Coronary artery (tissue), 2 donors: ENCODE measurements at places on chromosomes 13 and 19.

DNA sequence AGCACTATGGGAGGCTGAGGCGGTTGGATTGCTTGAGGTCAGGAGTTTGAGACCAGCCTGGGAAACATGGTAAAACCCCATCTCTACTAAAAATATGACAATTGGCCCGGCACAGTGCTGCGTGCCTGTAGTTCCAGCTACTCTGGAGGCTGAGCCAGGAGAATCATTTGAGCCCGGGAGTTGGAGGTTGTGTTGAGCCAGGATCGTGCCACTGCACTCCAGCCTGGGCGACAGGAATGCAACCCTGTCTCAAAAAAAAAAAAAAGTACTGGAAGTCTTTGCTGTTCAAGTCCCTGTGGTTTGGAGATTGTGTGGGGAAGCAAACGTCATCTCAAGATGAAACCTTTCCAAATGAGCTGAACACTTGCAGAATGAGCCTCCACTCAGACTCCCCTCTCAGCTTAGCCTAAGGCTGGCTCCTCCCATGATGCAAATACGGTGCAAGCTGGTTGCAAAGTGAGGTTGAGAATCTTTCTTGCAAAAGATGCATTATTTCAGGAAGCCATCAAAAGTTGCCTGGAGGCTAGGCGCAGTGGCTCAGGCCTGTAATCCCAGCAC, 46.2 kb downstream of the MYO9B start:
- DNase-seq, result no peak

GRCh38 chr19:32682317-32682716, 6.7 kb downstream of the RGS9BP start:
- DNase-seq, result no peak

- no peak for DNase-seq
These were observed 19.1 kb upstream of the ZNF835 start for GRCh38 chr19:56690670-56691069.

DNA sequence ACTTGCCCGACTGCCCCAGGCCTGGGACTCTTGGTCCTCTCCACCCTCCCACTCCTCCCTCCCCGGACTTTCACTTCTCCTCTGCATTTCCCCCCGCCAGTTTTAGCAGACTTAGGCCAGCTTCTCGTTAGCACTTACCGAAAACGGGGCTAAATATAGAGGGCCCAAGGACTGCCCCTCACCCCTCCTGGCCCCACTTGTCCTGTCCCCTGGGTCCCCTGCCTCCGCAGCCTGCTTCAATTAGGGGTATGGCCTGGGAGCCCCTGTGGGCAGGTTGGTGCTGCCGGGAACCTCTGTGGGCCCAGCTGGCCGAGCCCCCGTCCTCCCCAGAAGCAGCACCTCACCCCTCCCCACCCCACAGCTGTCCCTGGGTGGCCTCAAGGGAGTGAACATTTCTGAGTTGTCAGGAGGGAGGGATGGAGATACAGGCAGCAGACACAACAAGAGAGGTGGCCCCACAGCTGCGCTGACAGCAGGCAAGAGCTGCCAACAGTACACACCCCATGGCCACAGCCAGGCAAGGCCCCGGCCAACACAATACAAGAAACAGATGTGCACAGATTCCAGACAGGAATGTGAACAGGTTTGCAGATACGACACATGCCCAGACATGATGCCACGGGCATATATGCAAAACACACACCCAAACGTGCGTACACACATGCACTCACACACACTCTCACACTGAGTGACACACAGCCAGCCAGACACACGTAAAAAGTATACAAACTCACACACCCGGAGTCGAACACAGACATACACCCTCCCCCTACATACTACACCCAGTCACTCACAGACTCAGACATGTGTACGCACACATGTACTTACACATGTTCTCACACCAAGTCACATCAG, 2.6 kb downstream of the POU2F2 start:
- DNase-seq, result no peak

DNA sequence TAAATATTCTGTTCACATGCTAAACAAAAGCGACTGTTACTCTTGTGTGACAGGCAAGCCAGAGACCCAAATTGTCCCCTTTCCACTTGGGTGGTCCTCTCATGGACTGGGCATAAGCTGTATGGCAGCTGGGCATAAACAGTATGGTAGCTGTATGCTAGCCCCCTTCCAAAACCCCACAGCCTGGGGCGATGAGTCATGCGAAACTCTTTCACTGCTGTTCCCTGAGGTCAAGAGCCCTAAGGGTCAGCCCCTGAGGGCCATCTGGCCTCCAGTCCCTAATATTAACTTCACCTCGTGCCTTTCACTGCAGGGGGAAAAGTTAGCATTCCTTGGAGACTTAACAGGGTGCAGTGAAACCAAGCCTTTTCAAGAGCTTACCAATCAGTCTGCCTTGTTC, 45.6 kb upstream of the ZNF562 start:
- DNase-seq, result no peak

- no peak for DNase-seq
These were observed 64.8 kb upstream of the FLT1 start for GRCh38 chr13:28559636-28560259.

DNA sequence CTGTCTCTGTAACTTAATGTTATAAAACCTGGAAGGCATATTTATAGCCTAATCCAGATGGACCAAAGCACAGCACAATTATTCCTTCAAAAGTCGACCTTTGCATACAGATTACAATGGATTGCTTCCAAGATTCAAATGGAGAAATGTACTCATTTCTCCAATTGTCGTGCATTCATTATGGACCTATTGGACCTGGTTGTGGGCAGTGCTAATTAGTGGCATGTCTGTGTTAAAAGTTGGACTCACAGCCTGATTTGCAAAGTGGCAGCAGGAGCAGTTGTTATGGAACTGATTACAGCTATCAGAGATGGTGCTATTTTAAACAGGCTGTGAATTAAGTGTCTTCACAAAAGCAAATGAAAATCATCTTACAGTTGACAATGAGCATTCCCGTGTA, 1529.3 kb upstream of the SLC10A2 start:
- no peak for DNase-seq

DNA sequence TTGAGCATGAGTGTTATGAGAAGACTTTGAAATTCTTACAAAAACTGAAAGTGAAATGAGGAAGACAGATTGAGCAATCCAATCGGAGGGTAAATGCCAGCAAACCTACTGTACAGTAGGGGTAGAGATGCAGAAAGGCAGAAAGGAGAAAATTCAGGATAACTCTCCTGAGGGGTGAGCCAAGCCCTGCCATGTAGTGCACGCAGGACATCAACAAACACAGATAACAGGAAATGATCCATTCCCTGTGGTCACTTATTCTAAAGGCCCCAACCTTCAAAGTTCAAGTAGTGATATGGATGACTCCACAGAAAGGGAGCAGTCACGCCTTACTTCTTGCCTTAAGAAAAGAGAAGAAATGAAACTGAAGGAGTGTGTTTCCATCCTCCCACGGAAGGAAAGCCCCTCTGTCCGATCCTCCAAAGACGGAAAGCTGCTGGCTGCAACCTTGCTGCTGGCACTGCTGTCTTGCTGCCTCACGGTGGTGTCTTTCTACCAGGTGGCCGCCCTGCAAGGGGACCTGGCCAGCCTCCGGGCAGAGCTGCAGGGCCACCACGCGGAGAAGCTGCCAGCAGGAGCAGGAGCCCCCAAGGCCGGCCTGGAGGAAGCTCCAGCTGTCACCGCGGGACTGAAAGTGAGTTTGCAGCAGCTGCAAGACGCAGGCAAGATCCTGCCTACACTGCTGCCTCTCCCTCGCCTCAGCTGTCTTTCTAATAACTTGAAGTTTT, at the start of gene TNFSF13B:
TSS of gene TNFSF13B (plus strand) at position 118 of the 728 bp plus-strand sequence. CDS start at position 296, 178 bp downstream.
- peak; percentile 75 for DNase-seq

GRCh38 chr19:7506385-7507328, 9.2 kb upstream of the ZNF358 start:
- peak; percentile 87 for DNase-seq

- no peak for DNase-seq
These were observed 6.3 kb upstream of the RDH13 start for GRCh38 chr19:55068950-55069864.

GRCh38 chr13:46041419-46041839, 11.1 kb downstream of the ZC3H13 start:
- DNase-seq, result no peak

DNA sequence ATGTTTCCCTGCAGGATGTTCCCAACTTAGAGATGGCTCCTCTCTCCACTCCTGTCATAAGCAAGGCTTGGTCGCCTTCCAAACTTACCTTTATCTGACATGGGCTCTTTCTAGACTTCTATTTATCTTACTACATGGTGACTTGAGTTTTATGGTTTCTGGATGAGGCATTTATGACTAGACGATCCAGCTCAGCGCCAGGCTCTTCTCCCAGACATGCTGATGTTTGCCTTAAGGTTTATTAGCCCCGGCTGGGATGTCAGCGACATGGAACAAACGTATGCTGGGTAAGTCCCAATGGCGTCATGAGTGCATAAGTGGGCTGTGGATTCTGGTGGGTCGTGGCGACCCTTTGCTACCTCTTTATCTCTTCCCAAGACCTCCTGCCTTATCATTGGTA, 39.8 kb upstream of the SLC15A1 start:
- no peak for DNase-seq

- DNase-seq, result no peak
These were observed 2.7 kb downstream of the KIRREL2 start for GRCh38 chr19:35859414-35859813.

DNA sequence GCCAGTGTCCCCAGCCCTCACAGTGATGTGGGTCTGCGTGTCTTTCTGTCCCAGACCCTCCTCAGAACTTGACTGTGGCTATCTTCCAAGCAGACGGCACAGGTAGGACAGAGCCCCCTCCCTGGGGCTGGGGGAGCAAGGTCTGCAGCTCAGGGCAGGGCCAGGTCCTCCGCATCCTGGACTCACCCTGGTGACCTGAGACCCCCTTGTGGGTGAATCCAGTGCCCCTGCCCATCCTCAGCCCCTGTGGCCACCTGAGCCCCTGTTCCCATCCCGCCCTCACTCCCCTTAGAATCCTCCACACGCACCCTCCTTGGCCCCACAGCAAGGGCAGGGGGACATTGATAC, 39.0 kb upstream of the CD33 start:
- no peak for DNase-seq

DNA sequence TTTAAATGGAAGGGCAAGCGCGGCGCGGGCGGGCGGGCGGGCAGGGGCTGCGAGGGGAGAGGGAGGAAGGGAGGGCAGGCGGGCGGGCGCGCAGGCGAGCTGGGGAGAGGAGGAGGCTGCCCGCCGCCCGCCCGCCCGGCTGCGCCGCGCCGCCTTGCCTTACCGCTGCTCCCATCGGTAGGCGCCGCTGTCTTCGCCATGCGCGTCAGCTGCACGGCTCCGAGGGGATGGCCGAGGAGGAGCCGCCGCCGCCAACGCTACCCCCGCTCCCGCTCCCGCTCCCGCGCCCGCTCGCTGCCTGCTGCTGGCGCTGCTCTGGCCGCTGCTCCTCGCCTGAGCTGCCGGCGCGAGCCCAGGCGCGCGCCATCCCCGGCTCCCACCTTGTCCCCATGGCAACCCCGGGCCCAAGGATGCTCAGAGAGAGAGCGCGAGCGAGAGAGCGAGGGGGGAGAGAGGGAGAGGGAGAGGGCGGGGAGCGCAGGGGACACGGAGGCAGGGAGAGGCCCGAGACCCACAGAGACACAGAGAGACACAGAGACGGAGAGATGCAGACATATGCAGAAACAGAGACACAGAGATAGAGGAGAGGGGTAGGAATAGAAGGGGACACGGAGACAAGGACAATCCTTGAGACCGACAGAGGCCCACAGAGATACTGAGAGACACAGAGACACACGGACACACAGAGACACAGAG, 40.3 kb downstream of the DEDD2 start:
- DNase-seq, result peak; percentile 79

GRCh38 chr19:13051557-13052165, 51.0 kb downstream of the LYL1 start:
- DNase-seq, result no peak

GRCh38 chr19:34345947-34346351, 19.0 kb upstream of the GPI start:
- DNase-seq, result no peak

- DNase-seq, result no peak
These were observed 90.0 kb upstream of the SERP2 start for GRCh38 chr13:44283600-44283999.

DNA sequence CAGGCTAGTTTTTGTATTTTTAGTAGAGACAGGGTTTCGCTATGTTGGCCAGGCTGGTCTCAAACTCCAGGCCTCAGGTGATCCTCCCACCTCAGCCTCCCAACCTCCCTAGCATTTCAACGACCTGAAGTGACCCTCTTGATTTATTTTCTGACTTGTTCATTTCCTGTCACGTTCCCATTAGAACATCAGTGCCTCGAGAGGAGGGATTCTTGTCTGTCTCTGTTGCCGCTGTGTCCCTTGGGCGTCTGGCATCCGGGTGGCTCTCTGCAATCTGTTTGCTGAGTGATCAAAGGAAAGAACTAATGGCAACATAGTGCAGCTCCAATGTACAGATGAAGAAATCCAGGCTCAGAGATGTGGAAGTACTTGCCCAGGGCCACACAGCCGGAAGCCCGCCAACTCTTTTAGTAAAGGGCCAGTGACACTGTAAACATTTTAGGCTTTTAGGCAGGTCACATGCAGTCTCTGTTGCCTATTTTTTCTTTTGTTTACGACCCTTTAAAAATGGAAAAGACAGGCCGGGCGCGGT, 47.5 kb downstream of the NFIC start:
- DNase-seq, result no peak

GRCh38 chr13:79749984-79750551, 269.1 kb downstream of the NDFIP2 start:
- no peak for DNase-seq

- DNase-seq, result no peak
These were observed 84.7 kb upstream of the DOCK9 start for GRCh38 chr13:99062593-99062992.

GRCh38 chr13:108276060-108276459, 6.5 kb downstream of the TNFSF13B start:
- no peak for DNase-seq

GRCh38 chr13:36344173-36344572, 2.0 kb downstream of the SPART start:
- DNase-seq, result no peak

DNA sequence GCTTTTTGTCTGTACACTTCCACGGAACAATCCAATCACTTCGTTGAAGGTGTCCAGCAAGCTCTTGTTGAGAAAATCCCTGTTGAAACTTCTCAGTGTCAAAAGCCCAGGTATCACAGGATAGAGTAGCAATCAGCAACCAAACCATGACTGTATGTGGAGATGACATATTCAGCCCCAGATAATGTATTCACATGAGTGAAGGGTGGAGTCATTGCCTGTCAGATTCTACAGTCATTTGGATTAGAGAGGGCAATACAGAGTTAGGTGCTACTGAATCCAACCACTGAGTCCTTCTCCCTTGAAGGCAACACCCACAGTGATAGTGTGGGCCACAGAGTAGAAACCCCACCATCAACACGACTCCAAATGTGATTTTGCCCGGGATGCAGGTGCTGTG, 23.3 kb downstream of the ZNF627 start:
- no peak for DNase-seq
